ENCODE measurements at places on chromosomes 1 and 21.

- DNase-seq = no peak
Measured at GRCh38 chr1:57591842-57592241, 168.0 kb upstream of the DAB1 start.

- DNase-seq = no peak
Measured at GRCh38 chr1:147719029-147719698, 41.2 kb downstream of the GJA5 start.

DNA sequence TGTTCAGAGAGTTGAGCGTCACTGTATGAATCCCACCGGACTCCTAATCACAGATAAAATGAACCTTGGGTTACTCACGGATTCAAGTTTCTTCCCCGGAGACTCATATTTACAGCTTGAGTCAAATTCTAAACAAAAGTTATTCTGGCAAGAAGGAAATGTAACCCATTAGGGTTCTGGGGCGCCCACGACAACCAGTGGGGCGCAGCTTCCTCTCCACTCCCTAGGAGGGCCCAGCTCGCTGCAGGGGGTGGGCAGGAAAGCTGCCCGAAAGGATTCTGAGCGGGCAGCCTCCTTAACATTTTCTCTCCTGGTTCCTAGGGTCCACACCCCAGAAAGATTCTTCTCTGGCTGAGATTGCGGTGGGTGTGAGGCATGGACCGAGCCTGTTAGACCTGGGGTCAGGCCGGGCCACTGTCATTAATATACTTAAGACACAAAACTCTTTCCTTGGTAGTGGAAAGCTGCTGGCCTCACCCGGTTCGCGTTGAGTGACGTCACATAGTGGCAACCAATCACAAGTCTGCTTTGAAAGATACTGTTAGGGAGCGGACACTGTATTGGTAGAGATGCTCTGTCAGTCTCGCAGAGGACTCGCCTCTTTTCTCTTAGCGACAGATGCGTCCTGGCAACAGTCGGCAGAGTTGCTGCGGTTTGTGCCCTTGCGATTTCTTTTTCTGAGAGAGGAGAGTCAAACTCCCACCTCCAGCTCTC, 13.6 kb upstream of the MCOLN3 start:
- peak; percentile 82 for DNase-seq

DNA sequence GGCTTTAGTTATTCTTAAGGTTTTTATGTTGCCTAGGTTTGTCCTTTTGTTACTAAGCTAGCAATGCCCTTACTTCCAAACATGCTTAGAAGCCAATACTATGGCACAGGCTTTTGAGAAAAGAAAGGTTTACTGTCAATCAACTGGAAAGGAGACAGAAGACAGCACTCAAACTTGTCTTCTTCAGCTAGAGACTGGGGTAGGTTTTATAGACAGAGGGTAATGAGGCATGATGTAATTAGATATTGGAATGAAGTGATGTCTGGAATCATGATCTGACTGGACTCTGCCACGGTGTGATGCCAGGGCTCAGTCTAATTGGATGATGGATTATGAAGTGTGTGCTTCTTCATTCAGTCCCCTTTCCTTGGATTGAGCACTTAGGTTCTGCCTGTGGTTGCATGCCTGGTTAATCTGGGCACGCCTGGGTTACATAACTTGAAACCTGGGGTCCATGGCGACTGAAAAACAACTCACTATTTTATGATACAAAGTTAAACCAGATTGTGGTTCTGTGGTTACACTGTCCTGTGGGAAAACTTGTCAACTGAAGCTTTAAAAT, 625.8 kb downstream of the BRINP3 start:
- DNase-seq = no peak

DNA sequence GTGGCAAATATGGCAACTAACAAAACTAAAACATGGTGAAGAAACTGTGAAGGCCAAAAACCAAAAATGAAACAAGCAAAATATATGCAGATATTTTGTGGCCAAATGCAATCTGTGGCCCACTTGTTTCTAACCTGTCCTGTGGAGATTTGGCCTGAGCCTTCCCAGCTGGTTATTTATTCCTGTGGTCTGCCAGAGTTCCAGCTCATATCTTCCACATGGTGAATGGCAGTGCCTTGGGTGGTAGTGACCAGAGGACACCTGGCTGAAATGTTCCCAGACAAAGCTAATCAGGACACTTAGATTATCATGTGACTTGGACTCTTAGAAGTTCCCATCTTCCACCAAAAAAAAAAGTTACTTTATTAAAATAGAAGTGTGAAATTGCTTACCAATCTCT, 39.7 kb downstream of the RNASEL start:
- no peak for DNase-seq

DNA sequence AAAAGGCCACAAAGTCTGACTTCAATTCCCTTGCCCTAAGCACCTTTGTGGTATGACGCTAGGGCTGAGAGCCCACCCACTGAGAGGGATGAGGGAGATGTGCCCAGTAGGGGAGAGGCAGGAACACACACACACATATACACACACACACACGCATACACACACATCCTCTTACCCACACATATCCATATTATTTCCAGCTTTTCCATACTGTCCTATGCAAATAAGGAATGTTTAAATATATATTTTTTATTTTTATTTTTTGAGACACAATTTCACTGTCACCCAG, 3.0 kb downstream of the RAB25 start:
- no peak for DNase-seq

GRCh38 chr1:46549697-46550681, 1.5 kb downstream of the KNCN start:
- DNase-seq = no peak

- DNase-seq = no peak
Measured at GRCh38 chr1:12342401-12343003, 112.7 kb downstream of the VPS13D start.

GRCh38 chr1:101738475-101738874, 258.3 kb downstream of the OLFM3 start:
- no peak for DNase-seq

DNA sequence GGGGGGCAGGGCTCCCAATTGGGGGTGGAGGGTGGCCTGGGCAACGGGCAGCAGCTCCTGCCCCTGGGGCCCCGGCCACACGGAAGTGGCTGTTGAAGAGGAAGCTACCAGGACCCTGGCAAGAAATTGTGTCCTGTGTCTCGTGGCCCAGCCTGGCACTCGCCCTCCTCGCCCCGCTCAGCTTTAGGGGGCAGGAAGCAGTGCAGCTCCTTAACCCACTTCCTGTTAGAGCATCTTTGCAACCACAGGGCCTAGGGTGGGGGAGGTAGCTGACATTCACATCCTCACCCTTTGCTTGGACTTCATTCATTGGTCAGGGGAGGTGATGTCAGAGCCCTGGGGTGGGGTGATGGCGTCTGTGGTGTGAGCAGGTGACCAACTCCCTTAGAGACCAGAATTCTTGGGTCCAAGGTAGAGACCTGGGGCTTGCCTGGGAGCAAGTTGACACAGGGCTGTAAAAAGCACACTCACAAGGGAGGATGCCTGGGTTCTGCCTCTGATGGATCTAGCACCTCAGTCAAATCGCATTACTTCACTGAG, at the start of gene ARHGAP30:
ARHGAP30 (minus strand) TSS at position 161 of the 540 bp plus-strand sequence. CDS start 267 bp downstream, outside the sequence.
- DNase-seq = no peak

GRCh38 chr1:77040826-77041225, 173.5 kb downstream of the ST6GALNAC5 start:
- no peak for DNase-seq

DNA sequence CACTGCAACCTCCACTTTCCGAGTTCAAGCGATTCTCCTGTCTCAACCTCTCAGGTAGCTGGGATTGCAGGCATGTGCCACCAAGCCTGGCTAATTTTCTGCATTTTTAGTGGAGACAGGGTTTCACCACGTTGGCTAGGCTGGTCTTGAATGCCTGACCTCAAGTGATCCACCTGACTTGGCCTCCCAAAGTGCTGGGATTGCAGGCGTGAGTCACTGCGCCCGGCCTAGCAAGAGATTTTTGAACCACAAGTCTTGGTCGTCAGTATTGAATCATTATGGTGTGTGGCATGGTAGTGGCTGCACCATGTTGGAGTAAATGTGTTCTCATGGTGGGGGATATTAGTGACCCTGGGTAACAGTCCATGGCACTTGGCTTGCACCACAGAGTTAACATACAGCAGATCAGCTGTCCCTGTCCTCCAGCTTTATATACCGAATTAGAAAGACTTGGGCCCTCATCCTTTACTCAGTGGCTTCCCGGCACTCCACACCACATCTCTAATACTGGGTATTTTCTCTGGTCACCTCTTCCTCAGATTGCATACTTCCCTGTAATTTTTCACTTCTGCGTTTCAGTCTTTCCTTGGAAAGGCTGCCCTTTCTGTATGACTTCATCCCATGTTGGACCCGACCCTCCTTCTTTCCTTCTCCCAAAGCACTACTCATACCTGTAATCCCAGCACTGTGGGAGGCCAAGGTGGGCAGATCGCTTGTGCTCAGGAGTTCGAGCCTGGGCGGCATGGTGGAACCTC, 25.1 kb downstream of the AK4 start:
- no peak for DNase-seq

- DNase-seq = no peak
Measured at GRCh38 chr1:17030206-17030605, 18.5 kb upstream of the ATP13A2 start.

GRCh38 chr21:33642896-33643657, 776 bp downstream of the ITSN1 start:
- peak; percentile 7 for DNase-seq

DNA sequence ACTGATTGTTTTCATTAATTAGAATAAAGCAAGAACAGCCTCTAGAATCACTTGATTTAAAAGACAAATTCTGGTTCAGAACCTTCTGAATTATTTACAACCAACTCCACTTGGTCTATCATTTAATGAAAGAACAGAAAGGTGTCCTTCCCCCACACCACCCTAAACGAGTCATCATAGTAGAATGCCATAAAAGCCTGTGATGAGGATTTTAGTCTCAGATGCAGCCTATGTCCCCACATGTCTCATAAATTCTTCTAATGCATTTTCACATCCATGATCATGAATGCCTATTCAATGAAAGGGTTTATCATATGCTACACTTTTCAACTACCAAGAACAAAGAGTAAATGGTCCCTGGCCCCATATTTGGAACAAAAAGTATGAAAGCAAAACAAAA, 508.1 kb downstream of the DPYD start:
- no peak for DNase-seq

DNA sequence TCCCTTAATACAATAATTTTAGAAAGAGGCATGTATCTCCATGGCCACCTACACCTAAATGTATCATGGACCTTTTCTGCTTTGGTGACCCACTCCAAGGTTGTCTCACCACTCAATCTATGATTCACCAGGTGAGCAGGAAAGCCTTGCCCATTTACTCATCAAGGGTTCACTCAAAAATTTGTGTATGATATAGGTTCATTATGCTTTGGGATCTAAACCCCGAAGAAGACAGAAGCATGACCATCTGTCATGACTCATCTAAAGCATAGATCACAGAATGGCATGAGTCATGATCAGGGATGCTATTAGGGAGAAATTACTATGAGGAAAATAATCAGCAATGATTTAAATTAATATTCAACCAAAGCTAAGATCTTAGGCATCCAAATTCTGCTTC, 38.5 kb downstream of the PYHIN1 start:
- no peak for DNase-seq

DNA sequence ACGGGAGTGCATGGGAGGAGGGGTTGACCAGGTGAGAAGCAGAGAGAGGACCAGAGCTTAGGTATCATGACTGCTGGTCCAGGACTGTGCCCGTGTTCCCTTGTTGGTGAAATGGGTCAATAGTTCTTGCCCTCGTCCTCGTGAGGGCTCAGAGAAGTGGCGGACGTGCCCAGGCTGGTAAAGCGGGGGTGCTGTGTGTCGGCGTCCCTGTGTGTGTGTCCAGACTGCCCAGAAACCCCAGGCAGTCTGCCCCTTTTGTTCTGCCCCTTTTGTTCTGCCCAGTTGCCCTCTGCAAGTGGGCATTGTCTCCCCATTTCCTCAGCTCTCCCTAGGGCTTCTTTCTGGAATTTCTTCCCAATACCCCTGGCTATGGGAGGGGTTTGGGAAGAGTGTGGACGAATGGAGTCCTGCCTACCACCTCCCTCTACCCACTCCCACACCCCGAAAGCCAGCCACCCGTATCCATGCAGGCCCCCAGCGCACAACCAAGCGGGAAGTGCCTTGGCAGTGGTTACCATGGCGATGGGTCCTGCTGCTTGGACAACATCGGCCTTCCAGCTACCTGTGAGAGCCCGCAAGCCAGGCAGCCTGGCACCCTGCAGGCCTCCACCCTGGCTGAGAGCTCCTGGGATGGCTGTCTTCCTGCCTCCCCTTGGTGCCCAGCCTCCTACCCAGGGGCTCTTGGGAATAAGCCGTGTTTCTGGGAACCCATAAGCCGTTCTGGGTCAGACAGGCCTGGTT, 34.7 kb downstream of the ACOT11 start:
- DNase-seq = peak; percentile 35

DNA sequence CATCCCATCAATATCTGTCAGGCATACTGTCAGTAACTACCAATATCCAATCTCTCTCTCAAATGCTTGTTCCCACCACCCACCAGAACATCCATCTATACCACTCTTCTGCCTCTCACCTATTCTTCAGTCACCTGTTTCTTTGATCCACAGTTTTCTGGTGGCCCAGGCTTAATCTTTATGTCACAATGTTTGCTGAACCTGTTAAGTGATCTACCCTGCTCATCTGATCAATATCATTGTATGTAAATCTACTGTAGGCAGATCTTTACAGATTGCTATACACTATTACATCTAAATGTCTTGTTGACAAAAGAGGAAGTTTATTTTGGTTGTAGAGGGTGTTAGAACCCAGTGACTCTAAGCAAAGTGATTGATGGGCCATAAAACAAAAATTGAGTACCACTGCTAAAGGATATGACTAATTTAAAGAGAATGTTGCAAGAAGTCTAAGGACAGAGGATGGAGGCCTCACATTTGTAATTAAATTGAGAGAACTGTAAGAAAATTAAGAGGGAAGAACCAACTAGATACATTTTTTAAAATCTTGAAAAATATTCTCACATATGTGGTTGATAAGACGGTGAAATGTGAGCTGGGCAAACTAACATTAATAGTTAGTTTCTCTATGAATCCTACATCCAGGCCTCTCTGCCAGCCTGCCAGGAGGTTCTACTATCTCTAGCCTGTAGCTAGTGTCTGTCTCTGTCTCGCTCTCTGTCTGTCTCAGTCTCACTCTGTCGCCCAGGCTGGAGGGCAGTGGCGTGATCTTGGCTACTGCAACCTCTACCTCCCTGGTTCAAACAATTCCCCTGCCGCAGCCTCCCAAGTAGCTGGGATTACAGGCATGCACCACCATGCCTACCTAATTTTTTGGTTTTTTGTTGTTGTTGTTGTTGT, 34.1 kb downstream of the EGLN1 start:
- no peak for DNase-seq

Measured in NCI-H1105 (cell line).